NCI-H1694 treated with DMSO at 0.1 percent for 48 hours (cell line): ENCODE measurements at places on chromosomes 3 and 15.

DNA sequence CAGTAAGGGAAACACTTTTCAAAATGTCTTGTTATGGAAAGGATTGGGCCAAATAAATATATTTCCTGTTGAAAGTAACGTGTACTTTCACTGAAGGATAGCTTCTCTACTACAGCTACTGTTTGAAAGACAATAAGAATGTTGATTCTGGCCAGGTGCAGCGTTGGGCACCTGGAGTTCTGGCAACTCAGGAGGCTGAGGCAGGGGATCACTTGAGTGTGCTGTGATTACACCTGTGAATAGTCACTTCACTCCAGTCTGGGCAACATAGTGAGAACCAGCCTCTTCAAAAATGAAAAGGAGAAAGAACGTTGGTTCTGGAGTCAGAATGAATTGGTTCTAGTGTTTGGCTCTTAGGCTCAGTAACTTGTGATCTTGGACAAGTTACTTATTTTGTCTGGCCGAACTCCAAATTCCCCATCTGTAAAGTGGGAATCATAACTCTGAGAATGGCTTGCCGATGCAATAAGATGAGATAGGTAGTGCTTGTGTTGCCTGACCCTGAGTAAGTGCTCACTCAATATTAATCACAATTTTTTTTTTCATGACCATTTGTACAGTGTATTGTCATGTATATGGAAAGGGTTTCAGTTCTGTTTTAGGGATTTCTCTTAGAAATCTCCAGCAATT lies 310.8 kb downstream of the PTPRG start:
- no peak for DNase-seq

DNA sequence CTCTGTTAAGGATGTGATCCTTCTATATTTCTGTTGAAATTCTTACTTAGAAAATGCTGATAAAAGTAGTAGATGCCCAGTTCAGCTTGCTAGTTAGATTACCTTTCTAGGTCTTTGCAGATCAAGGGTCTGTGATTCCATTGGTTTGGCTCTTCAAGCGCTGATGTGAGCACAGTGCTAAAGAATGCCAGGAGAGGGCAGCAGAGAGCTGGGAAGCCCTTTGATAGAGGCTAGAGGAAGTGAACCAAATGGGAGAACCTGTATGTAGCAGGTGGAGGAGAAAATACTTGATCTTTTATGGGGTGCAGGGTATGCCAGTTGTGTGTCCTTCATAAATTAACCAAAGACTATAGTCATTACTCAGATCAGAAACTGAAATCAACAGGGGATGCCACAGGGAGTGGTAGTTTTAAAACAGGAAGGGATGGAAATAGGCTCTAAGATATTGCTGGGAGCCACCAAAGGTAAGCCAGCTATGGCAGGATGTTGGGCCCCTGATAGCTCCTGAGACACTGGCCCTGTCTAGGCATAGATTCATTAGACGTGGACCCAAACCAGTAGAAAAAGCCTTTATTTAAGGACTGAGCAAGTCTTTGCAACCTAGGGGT lies 677.4 kb downstream of the SQOR start:
- peak; percentile 77 for DNase-seq

GRCh38 chr3:24487325-24488262 lies 7.1 kb downstream of the THRB start:
- DNase-seq, result no peak

GRCh38 chr3:20125897-20126296 lies 60.1 kb downstream of the SGO1 start:
- DNase-seq, result no peak
